ENCODE measurements at places on chromosomes 13 and 19. TPM values are rescaled to one million over a fixed set of nuclear protein-coding genes. Genes with fewer than 3 reads are reported as not detected.

GRCh38 chr13:95335667-95336066 lies 34.4 kb upstream of the ABCC4 start:
- DNase-seq, result peak; percentile 9

GRCh38 chr13:73015805-73016204 lies 43.0 kb upstream of the KLF5 start:
- no peak for DNase-seq

- no peak for DNase-seq
Observed at GRCh38 chr19:40804783-40805242, 5.8 kb downstream of the EGLN2 start.

GRCh38 chr19:7921302-7921966 lies 1.3 kb downstream of the SNAPC2 start:
- no peak for DNase-seq

DNA sequence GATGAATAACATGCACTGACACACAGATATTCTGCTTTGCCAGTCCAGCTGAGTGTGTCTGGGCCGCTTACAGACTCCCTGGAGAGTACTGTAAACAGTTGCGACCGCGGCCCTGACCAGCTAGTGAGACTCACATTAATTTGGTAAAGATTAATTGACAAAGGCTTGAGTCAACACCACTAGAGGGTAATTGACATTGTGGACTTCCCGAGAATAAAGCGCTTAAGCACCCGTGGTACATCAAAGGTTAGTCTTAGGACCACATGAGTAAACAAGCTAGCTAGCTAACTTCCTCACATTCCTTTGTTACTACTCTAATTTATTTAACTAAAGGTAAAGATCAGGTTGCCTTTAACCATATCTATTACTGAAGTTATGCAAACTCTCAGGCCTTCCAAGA lies 624.4 kb upstream of the ARGLU1 start:
- no peak for DNase-seq

- DNase-seq, result no peak
Observed at GRCh38 chr13:36668316-36668715, 5.5 kb upstream of the SERTM1 start.

GRCh38 chr19:23254141-23254910 lies 4.1 kb upstream of the ZNF724 start:
- no peak for DNase-seq

DNA sequence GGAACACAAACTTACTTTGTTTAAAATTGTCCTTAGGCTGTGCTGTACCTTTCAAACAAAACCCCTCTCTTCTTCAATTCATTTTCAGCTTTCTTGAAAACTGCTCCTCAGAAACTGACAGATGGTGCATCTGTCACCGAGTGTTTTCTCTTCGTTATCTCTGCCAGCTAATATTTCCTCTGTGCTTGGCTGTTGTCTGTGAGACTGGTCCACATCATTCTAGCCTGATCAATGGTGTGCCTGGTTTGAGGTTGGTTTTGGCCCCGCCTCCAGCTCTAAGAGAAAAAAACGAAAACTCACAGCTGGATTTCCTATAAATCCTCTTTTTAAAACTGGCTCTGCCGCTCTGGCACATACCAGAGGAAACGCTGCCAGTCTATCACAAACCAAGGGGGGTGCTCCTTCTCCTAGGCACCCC lies 79.7 kb downstream of the STARD13 start:
- no peak for DNase-seq

DNA sequence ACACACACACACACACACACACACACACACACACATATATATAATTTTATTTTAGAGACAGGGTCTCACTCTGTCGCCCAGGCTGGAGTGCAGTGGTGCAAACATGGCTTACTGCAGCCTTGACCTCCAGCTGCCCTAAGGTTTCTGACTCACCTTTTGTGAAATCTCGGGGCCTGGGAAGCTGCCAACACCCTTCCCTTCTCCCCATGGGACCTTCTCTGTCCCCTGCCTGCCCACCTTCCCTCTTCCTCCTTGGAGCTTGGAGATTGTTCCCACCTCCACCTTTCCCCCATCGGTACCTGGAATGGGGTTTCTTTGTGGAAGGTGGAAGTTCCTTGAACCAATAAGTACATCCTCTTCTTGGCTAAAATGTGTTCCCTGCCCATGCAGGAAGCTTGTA lies 6.3 kb downstream of the ARRDC5 start:
- peak; percentile 63 for DNase-seq

- DNase-seq, result no peak
Observed at GRCh38 chr19:18651733-18652132, 14.9 kb downstream of the KLHL26 start.

- peak; percentile 95 for DNase-seq
Observed at GRCh38 chr13:99151516-99151915, 49.1 kb upstream of the UBAC2 start.

- no peak for DNase-seq
Observed at GRCh38 chr19:8877854-8878705, 45.9 kb downstream of the MBD3L1 start.

DNA sequence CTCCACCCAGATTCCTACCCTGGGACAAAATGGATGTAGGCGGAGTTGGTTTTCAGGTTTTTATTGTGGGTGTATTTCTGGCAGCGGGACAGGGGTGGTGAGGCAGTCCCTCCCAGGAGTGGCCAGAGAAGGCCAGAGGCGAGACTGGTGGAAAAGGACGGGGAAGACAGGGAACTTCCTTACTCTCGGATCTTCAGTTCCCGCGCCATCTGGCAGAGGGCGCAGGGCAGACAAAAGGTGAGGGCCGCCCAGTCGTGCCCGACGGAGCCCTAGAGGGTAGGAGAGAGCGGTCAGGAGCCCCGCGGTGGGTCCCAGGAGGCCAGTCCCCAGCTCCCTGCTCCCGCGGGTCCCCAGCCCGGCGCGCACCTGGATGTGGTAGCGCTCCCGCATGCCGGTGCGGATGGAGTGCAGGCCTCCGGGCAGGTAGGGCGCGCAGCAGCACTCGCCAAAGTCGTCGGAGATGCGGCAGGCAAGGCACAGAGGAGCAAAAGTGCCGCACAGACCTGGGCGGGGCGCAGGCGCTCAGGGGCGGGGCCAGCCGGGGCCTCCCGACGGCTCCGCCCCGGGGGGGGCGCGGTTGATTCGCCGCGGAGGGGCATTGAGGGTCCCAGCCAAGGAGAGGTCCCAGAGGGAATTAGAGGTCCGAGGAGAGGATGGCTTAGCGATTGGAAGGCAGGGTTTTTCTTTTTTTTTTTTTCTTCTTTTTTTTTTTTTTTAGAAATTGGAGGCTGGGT lies 3.0 kb downstream of the CNFN start:
- DNase-seq, result peak; percentile 69

GRCh38 chr13:104043184-104043583 lies 977.0 kb upstream of the SLC10A2 start:
- no peak for DNase-seq

DNA sequence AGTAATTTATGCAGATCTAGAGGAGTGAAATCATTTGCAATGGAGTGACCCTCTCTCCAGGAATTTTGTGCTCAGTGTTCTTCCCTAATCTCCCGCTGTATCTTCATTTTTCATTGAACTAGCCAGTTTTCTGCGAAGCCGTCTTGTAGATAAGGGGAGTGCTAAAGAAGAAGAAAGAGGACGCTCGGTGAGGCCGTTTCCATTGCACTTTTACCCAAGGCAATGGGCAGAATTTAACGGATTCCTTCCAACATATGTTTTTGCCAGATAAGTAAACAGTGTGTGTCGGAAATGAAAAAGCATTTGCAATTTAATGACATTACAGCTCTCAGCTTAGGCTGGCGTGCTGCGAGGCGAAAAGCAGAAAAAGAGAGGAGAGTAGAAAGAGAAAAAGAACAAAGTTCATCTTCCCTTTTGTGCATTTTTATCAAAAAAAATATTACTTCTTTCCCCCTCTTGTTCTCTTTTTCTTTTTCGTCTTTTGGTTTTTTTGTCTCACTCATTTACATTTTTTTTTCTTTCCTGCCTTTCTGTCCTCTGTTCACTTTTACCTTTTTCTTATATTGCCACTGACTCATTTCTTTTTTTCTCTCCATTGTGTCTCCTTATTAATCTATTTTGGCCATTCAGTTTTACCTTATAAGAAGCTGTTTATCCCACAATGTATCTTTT lies 49.9 kb downstream of the SOX21 start:
- no peak for DNase-seq

- no peak for DNase-seq
Observed at GRCh38 chr19:15923702-15924101, 10.6 kb downstream of the CYP4F11 start.

DNA sequence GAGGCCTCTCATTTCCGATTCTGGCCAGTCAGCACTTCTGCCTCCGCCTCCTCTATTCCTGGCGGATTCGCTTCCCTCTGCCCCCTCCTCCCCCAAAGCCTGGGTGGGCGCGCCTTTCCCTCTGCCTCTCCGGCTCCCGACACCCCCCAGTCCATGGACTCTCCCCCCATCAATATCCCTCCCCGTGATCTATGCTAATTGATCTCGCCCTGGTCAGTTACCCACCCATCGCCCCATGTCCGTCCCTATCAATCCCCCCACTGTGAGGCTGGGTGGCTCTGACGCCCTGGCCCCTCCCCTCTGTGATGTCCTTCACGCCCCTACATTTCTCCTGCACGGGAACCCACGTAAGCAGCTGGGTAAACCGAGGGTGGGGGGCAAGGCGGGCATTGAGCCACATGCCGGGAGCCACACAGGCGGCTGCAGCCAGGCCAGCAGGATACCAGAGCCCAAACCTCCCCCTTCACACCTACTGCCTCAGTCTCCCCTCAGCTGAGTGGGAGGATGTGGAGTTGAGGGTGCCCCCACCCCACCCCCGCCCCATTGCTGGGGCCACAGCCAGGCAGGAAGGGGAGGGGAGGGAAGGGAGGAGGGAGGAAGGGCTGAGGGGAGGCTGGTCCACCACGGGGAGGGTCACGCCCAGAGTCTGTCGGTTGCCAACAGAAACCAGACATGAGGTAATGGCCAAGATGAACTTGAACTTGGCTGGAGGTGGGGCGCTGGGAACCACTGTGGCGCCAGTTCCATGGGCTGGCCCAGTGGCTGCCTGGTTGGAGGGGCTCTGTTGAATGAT lies 21.0 kb downstream of the SMIM24 start:
- no peak for DNase-seq

DNA sequence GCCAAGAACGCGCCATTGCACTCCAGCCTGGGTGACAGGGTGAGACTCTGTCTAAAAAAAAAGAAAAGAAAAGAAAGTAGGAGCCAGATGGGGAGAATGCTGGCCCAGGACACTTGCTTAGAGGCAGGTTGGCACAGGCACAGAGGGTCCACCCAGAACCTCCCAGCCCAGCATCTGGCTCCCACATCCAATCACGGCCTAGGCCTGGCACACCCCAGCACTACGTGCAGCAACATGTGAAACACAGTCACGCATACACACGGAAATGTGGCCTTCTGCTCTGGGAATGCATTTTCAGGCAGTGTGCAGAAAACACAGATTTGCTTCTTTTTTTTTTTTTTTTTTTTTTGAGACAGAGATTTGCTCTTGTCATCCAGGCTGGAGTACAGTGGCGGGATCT lies 20.9 kb upstream of the FOSB start:
- DNase-seq, result no peak

HNRNPUL1 gene
- 266 TPM for total RNA-seq

LYPD3 gene
- 70.8 TPM for total RNA-seq

LCP1 gene
- 197 TPM for total RNA-seq

HCST gene
- total RNA-seq, result 1.8 TPM

ZNF534 gene
- total RNA-seq, result not detected

PSG2 gene
- total RNA-seq, result not detected

CYSLTR2 gene
- total RNA-seq, result not detected

IFNL1 gene
- total RNA-seq, result not detected

Data from PC-9 (cell line).